ENCODE measurements at places on chromosomes 16 and 17. TPM values are rescaled to one million over a fixed set of nuclear protein-coding genes. Genes with fewer than 3 reads are reported as not detected.

GRCh38 chr16:69199382-69199781, 12.4 kb downstream of the SNTB2 start:
- DNase-seq, result no peak

- no peak for DNase-seq
Measured at GRCh38 chr17:67211742-67212141, 33.3 kb downstream of the HELZ start.

DNA sequence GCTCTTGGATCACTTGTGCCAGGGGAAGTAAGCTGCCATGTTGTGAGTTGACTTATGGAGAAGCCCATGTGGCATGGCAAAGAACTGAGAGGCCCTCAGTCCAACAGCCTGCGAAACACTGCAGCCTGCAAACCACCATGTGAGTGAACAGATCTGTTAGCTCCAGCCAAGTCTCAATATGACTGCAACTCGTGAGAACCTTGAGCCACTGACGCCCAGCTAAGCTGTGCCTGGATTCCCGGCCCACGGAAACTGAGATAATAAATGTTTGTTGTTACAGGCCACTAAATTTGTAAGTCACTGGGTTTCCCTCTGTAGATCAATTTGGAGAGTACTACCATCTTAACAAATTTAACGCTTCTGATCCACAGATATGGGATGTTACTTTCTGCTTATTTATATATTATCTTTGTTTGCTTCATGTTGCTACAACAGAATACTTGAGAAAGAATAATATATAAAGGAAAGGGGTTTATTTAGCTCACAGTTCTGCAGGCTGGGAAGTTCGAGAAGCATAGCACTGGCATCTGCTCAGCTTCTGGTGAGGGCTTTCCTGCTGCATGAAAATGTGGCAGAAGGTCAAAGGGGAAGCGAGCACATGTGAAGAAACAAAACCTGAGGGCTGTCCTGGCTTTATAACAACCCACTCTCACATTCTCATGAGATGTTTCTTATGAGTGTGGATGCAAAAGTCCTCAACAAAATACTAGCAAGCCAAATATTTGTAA, 29.4 kb upstream of the ATP2A3 start:
- DNase-seq, result no peak

The KIFC3 gene
- total RNA-seq, result 44.6 TPM
